A549 treated with GW870086 at 1 μM for 4 hours (cell line): ENCODE measurements at places on chromosomes 1 and 21. TPM values are rescaled to one million over a fixed set of nuclear protein-coding genes. Genes with fewer than 3 reads are reported as not detected.

The LRRIQ3 gene
- total RNA-seq: 0.56 to 1.5 TPM (median 0.78 TPM) in 5 replicates

The BRDT gene
- total RNA-seq: not detected in 5 replicates

The MPL gene
- total RNA-seq: 0.07 to 0.30 TPM in 2 of 5 replicates, not detected in the others

The SPRR2B gene
- total RNA-seq: not detected in 5 replicates

The RIIAD1 gene
- not detected in 5 replicates for total RNA-seq

The TDRD5 gene
- 0.05 to 0.11 TPM (median 0.08 TPM) in 3 of 5 replicates, not detected in the others for total RNA-seq
